Adrenal gland (tissue), 19 donors: ENCODE measurements at places on chromosomes 5 and 9. TPM values are rescaled to one million over a fixed set of nuclear protein-coding genes. Genes with fewer than 3 reads are reported as not detected.

CCNO gene
- 0.42 TPM for total RNA-seq

SLIT3 gene
- total RNA-seq, result 40.6 TPM

PCDHB14 gene
- total RNA-seq, result 3.4 TPM

AMBP gene
- total RNA-seq, result not detected

SLC25A48 gene
- total RNA-seq, result not detected

RASEF gene
- total RNA-seq, result 1.1 TPM

CARTPT gene
- not detected for total RNA-seq

DNA sequence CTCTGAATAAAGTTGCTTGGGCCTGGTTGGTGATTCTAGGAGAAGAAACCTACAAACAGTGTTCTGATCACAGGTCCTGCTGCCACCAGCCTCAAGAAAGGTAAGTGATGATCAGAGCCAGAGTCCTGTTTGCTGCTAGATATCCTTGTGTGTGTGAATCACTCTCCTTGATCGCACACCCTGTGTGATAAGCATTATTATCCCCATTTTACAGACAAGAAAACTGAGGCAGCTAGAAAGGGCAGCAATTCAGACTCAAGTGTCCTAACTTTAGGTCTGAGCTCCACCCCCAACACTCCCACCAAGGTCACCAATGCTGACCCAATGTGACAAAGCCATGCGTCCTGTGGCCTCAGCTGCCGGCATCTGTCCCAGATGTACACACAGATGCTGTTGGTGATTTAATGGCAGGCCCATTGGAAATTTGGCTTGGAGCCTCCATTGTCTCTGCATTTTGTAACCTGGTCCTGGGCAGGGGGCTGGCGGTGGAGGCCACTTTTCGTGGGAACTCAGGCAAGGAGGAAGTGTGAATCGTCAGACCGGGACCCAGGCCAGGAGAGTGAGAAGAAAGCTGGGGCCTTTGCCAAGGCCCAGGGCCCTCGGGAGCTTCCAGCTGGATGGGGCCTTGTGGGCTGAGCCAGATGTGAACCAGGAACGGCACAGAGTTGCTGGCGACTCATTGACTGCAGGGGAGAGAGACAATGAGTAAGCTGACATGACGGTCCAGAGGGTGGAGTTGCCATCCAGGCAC lies 29.8 kb upstream of the GGTA1 start:
- H3K36me3 ChIP-seq, result no peaks in the 10 kb centered on the region
- H3K27ac ChIP-seq, result peak overlapping the region; percentile 41
- peak; percentile 96 for DNase-seq
- H3K4me3 ChIP-seq, result no peak overlapping the region
- peaks cover 9% of the 10 kb centered on the region for H3K4me1 ChIP-seq
- H3K27me3 ChIP-seq, result no peaks in the 10 kb centered on the region

DNA sequence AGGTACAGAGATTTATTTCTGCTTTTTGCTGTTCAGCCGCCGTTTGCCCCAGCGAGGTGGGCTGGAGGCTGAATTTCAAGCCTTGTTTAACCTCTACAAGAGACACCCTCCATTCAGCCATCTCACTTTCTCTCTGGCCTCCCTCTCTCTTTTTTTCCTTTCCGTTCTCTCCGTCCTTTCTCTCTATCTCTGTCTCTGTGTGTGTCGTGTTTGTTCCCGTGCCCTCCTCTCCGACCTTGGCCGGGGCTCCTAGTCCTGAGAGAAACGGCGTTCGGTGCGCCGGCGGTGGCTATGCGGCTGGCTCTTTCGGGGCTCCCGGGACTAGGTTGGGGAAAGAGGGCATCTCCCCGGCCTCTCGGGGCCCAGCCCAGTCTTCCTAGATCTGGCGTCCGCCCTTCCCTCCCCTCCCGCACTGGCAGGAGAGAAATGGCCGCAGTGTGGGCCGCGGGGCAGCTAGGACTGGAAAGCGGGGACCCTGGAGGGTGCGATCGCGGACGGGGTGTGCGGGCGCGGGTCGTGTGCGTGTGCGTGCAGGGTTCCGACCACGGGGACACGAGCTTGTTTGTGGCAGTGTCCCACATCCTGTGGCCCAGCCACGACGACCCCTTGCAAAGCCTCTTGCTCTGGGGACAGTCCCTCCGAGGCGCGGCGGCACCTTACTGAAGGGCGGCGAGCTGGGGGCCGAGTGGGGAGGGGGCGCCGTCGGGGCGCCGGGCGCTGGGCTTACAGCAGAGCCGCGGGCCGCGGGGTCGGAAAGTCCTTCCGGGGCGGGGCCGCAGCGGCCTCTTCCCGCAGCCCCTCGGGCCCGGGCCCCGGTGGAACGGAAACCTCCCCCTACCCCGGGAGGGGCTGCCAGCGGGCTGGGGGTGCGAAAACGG lies 5.7 kb downstream of the LHX2 start:
- no peaks in the 10 kb centered on the region for H3K36me3 ChIP-seq
- H3K4me3 ChIP-seq, result no peak overlapping the region
- peaks cover 99% of the 10 kb centered on the region for H3K27me3 ChIP-seq
- peaks cover 24% of the 10 kb centered on the region for H3K4me1 ChIP-seq
- no peak for DNase-seq
- H3K27ac ChIP-seq, result no peak overlapping the region

GRCh38 chr5:178186427-178186826 lies 744 bp downstream of the GMCL2 start:
- H3K4me3 ChIP-seq, result no peak overlapping the region
- H3K36me3 ChIP-seq, result no peaks in the 10 kb centered on the region
- H3K4me1 ChIP-seq, result no peaks in the 10 kb centered on the region
- DNase-seq, result no peak
- no peaks in the 10 kb centered on the region for H3K27me3 ChIP-seq
- H3K27ac ChIP-seq, result no peak overlapping the region

DNA sequence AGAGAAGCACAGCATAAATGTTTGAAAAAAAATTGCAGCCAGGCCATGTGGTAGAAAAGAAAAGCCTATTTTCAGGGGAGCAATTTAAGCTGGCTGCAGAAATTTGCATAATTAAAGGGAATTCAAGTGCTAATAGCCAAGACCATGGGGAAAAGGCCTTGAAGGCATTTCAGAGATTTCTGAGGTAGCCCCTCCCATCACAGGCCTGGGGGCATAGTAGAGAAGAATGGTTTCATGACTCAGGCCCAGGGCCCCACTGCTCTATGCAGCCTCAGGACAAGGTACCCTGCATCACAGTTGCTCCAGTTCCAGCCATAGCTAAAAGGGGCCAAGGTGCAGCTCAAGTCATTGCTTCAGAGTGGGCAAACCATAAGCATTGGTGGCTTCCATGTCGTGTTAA lies 1416.0 kb downstream of the EFNA5 start:
- no peaks in the 10 kb centered on the region for H3K27me3 ChIP-seq
- H3K4me3 ChIP-seq, result no peak overlapping the region

GRCh38 chr5:14552017-14552416 lies 29.6 kb upstream of the OTULINL start:
- H3K4me3 ChIP-seq, result no peak overlapping the region
- no peaks in the 10 kb centered on the region for H3K4me1 ChIP-seq
- no peaks in the 10 kb centered on the region for H3K27me3 ChIP-seq
- H3K36me3 ChIP-seq, result no peaks in the 10 kb centered on the region
- H3K27ac ChIP-seq, result no peak overlapping the region

GRCh38 chr5:74205767-74206578 lies 434.6 kb downstream of the ENC1 start:
- no peak overlapping the region for H3K4me3 ChIP-seq
- H3K27me3 ChIP-seq, result no peaks in the 10 kb centered on the region
- no peaks in the 10 kb centered on the region for H3K36me3 ChIP-seq
- H3K4me1 ChIP-seq, result no peaks in the 10 kb centered on the region
- H3K27ac ChIP-seq, result no peak overlapping the region

GRCh38 chr9:114158482-114159130 lies 3.3 kb downstream of the COL27A1 start:
- H3K27me3 ChIP-seq, result peaks cover 8% of the 10 kb centered on the region
- no peak overlapping the region for H3K27ac ChIP-seq
- no peaks in the 10 kb centered on the region for H3K36me3 ChIP-seq

DNA sequence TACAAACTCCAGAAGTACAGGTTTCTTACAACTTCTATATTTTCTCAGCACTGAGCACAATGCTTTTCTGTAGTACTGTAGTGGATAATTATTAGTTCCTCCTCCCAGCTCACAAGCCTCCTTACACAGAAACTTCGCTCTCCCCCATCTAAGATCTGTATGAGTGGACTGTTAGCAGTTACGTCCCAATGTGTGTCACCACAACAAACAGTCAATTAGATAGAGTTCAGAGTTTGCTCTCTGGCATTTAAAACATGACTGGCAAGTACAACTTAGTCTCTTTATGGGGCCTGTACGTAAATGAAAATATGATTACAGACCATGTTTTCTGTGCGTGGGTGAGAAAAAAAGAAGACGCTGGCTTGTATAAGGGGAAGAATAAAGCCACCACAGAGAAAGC lies 631.4 kb upstream of the DMAC1 start:
- no peak overlapping the region for H3K27ac ChIP-seq
- H3K27me3 ChIP-seq, result no peaks in the 10 kb centered on the region
- H3K4me3 ChIP-seq, result no peak overlapping the region
- no peaks in the 10 kb centered on the region for H3K4me1 ChIP-seq

DNA sequence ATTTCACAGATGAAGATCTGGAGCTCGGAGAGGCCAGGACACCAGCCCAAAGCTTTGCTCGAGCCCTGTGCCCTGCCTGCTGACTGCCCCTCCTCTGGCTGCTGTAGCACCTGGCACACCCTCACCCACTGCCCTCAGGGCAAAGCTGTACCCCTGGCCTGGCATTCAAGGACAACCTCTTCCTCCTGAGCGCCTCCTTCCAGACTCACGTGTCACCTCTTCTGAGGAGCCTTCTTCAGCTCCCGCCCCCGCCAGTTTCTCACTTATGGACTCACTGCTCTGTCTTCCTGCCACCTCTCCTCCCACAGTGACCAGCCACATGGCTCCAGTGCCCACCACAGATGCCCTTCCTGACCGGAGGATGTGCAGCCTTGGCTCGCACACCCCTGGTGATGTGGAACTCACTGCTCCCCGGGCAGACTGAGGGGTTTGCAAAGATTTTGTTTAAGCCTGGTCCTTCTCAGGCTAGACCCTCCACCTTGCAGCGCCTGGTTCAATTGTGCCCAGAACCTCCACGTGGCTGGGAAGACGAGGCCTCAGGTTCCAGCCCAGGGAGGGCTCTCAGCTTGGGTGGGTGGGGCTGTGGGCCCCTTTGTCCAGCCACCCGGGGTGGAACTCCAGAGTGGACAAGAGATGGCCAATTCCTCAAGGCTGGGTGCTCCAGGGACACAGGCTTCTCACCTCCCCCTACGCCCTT lies 46.6 kb upstream of the PHYKPL start:
- H3K27ac ChIP-seq, result no peak overlapping the region
- H3K27me3 ChIP-seq, result no peaks in the 10 kb centered on the region
- H3K36me3 ChIP-seq, result no peaks in the 10 kb centered on the region
- no peak overlapping the region for H3K4me3 ChIP-seq
- H3K4me1 ChIP-seq, result peaks cover 2% of the 10 kb centered on the region

DNA sequence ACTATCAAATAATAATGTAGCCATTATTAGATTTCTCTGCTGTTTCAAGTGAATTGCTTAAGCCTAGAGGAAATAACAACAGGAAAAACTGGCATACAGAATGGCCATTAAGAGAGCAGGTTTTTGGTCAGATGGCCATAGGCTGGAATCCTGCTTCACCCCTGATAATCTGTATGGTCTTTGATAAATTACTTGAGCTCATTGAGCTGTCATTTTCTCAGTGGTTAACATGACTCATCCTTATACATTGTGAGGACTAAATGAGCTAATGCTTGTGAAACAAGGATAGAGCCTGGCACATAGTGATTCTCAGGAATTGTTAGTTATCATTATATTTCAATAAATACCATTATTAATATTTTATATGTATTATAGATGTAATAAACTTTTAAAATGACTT lies 516.5 kb downstream of the KIF4B start:
- H3K4me1 ChIP-seq, result no peaks in the 10 kb centered on the region
- no peak overlapping the region for H3K4me3 ChIP-seq
- H3K27me3 ChIP-seq, result no peaks in the 10 kb centered on the region
- no peak overlapping the region for H3K27ac ChIP-seq

DNA sequence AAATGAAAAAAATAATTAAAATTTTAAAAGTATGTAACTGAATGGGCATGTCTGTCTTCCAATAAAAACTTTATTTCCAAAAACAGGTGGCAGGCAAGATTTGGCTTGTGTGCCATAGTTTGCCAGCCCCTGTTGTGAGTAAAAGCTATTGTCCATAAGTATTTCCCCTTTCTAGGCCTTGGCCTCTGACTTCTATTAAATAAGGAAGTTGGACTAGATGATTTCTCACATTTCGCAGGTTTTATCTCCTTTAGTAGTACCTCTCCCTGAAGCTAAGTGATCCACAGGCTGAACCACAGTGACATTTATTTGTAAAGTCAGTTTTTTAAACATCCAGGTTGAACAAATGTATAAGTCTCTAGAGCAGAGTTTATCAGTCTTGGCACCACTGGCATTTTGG lies 41.3 kb downstream of the RECK start:
- DNase-seq, result no peak
- no peaks in the 10 kb centered on the region for H3K27me3 ChIP-seq
- no peak overlapping the region for H3K27ac ChIP-seq
- no peaks in the 10 kb centered on the region for H3K36me3 ChIP-seq
- no peak overlapping the region for H3K4me3 ChIP-seq

DNA sequence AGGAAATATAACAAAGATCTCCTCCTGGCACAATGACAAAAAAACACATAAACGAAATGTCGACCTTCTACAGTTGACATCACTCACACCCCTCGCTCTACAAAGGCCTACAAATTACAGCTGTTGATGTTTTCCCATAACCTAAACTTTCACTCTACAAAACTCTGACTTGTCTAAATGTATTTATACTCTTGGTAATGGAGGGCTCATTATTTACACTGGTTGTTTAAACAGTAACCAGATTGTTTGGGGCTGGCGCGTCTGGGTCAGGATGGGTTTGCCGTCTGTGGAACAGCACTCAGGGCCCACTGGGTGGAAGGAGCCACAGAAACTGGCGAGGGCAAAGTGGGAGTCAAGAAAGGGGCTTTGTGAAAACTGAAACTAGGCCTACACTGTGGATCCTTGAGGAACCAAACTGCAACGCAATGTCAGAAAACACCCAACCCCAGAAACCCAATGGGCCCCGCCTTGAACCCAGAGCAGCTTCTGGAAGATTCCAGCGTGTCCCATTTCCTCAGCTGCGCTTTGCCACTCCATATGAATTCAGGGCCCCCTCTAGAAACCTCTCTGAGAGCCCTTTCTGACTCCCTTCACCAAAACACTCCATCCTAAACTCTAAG lies 136.7 kb downstream of the ROR2 start:
- no peak overlapping the region for H3K4me3 ChIP-seq
- no peak for DNase-seq
- peaks cover 21% of the 10 kb centered on the region for H3K4me1 ChIP-seq
- H3K27ac ChIP-seq, result peak overlapping the region; percentile 64
- H3K36me3 ChIP-seq, result no peaks in the 10 kb centered on the region
- H3K27me3 ChIP-seq, result no peaks in the 10 kb centered on the region

- H3K4me1 ChIP-seq, result no peaks in the 10 kb centered on the region
- no peaks in the 10 kb centered on the region for H3K27me3 ChIP-seq
- no peaks in the 10 kb centered on the region for H3K36me3 ChIP-seq
- H3K27ac ChIP-seq, result no peak overlapping the region
- no peak for DNase-seq
- H3K4me3 ChIP-seq, result no peak overlapping the region
Measured at GRCh38 chr5:80150731-80151130, 105.1 kb downstream of the SERINC5 start.

- no peak overlapping the region for H3K27ac ChIP-seq
- H3K36me3 ChIP-seq, result no peaks in the 10 kb centered on the region
- H3K4me3 ChIP-seq, result no peak overlapping the region
Measured at GRCh38 chr5:67195406-67196275, 958 bp downstream of the CD180 start.
